Astrocyte of the hippocampus (primary cell): ENCODE measurements at places on chromosomes 4 and X.
A peak's percentile ranks its signal among the peaks of the same experiment; 100 is the strongest.

DNA sequence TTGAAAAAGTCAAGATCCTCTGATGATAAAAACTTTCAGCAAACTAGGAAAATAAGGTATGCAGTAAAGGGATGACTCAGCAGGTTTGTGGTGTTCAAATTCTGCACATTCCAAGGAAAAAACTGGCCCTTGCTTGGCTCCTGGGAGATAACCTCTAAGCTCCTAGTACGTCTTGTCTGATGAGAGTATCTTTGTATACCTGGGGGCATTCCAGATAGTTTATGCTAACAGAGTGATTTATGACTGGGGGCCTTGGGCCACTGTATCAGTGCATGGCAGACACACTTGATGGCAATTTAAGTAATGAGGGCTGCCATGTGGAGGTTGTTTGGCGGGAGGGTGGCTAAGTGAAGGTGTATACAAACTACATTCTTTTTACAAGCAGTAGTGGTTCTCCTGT is 56.9 kb downstream of the NSG1 start:
- peak; percentile 81 for DNase-seq

DNA sequence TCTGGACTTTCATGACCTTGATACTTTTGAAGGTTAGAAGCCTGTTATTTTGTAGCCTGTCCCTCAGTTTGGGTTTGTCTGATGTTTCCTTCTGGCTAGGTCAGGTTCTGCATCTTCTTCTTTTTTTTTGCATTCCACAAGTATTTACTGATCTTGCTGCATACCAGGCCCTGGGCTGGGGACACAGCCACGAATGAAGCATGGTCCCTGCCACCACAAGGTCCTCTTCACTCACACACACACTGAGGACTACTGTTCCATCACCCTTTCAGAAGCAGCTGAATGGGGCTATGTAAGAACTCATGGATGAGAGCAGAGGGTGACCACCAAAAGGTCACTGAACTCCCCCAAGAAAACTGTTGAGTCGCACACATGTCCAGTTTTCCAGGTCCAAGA is 39.2 kb downstream of the USP11 start:
- no peak for DNase-seq

- peak; percentile 34 for DNase-seq
These were observed 714.5 kb downstream of the GRID2 start for GRCh38 chr4:93018243-93018642.

- no peak for DNase-seq
These were observed 23.0 kb upstream of the UBA6 start for GRCh38 chr4:67723949-67724348.

- no peak for DNase-seq
These were observed 11.2 kb downstream of the IRAK1 start for GRCh38 chrX:154008521-154008920.

- no peak for DNase-seq
These were observed 168.9 kb downstream of the DCLK2 start for GRCh38 chr4:150247184-150247583.

DNA sequence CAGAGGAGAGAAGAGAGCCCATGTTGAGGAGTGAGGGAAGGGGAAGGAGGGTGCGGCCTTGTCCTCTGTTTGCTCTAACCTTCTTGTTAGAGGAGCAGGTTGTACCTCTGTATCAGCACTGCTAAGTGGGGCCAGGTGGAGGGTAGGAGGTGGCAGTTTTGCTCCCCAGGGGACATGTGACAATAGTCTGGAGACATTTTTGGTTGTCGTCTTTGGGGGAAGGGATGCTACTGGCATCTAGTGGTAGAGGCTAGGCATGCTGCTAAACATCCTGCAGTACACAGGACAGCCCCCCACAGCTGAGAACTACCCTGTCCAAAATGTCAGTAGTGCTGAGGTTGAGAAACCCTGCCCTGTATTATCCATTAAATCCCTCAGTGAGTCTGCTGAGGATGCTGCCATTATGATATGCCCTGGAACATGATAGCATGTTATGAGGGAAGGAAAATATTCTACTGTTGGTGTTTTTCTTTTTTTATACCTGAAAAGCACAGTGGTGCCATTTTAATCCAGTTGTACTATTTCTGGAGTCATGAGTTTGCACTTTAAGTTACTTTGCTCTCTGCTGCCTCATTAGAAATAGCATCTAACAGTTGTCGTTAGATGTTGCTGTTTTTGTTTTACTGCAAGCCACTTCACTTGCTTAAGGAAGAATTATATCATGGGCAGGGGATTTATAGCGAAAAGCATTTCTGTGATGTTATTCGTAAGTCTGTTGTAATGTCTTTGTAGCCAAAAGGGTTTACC is 90.6 kb downstream of the LRP2BP start:
- DNase-seq = peak; percentile 55

DNA sequence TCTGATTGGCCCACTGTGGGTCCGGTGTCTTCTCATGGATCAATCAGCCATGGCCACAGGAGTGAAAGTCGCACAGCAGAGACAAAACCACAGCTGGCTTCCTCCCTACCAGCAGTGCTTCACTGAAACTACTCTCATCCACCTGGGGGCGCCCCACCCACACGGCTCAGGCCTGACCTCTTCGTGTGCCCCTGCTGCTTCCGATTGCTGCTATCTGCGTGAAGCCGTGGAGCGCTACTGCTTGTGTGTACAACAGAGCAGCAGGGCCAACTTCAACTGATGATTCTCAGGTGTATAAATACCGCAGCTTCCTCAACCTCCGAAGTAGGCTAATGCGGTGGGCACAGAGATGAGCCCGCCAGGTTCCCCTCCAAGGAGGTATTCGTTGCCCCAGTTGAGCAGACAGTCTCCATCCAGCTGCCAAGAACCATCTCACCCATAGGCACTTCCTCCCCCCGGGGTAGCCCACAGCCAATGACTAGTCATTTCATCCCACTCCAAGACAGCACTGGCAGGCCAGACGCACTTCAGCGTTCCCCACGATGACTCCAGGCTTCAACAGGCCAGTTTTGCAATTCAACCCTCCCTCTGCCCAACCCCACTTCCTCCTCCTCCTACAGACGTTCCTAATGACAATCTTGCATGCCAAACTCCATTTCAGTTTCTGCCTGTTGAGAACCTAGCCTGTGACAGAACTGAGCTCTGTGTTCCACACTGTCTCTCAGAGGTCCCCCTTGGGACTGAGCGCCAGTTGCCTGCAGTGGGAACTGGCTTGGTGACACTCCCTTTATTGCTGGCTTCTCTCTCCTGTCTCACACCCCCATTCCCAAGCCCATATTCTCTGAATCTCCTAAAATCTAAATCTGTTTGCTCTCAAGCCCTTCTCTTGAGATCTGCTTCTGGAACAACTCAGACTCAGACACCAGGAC is 41.3 kb upstream of the ATP6AP2 start:
- peak; percentile 16 for DNase-seq

- DNase-seq = no peak
These were observed 163.9 kb upstream of the LCORL start for GRCh38 chr4:18185491-18185890.

- DNase-seq = no peak
These were observed 999.5 kb downstream of the PDHA2 start for GRCh38 chr4:96839441-96839840.

GRCh38 chrX:7198499-7198898 is 50.5 kb upstream of the PUDP start:
- no peak for DNase-seq

DNA sequence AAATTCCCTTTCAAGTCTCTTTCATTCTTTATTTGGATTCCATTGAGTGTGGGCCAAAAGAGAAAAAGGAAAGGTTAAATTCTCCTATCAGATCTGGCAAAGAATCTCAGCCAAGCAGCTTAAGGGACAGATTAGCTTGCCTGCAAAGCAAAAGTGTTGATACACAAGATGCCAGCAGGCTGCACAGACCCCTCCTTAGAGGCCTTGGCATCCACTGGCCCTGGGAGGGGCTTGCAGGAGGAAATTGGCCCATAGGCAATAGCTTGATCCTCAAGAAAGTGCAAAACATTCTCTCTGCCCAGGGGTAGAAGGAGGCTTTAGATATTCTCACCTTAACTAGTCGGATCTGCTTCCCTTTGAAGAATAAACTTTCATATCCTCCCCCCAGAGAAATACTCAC is 300.4 kb upstream of the CPEB2 start:
- peak; percentile 20 for DNase-seq

- DNase-seq = peak; percentile 82
These were observed 510.6 kb upstream of the DIPK2B start for GRCh38 chrX:45711231-45711630.

DNA sequence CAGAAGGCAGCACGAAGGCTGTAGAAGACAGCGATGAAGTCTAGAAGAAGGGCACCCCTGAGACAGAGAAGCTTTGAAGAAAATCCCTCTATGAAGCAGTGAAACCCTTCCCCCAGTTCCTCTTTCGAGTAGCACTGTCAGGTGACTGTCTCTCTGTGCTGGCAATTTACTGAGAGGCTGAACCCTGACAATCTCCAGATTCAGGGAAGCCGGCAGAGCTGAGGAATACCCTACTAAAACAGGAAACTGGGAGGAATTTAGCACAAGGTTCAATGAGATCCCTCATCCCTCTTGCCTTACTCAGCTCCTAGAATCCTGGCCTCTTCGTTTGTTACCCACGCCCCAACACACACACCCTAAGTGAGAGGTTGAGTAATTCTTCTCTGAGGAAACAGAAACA is 239.7 kb upstream of the NOCT start:
- DNase-seq = no peak

- DNase-seq = no peak
These were observed 381.0 kb upstream of the TEX13C start for GRCh38 chrX:124938715-124939114.

GRCh38 chr4:19944251-19944650 is 307.5 kb upstream of the SLIT2 start:
- DNase-seq = no peak
